ENCODE measurements at places on chromosomes 5 and 9.

DNA sequence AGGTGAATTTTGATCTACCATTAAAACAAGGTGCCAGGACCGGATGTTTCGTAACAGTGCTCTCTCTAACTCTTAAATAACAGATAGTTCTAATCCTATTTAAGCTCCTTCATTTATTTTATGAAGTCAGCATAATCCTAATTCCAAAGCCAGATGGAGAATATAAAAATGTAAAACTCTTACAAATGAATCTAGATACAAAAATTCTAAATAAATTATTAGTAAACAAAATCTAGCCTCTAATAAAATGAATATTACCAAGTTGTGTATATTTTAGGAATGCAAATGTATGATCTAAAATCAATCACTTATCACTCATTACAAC lies 32.4 kb upstream of the IL33 start:
- DNase-seq, result no peak

- DNase-seq, result no peak
Measured at GRCh38 chr5:124990723-124991122, 244.3 kb upstream of the ZNF608 start.

DNA sequence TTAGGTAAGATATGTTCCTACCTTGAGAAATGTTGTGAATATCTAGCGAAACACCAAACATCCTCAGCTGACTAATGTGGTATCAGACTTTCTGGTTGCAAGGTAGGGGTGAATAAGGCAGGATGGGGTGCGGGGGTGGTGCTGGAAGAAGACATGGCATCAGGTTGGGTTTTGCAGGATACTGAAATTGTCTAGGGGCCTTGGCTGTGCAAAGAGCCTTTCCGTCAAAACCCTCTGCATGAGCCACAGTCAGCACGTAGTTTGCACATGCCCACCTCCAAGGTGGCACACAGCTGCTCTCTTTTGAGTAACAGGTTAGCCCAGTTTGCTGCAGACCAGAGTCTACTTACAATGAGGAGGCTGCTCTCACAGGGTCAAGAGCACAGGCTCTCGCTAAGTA lies 42.0 kb downstream of the SFXN1 start:
- no peak for DNase-seq

DNA sequence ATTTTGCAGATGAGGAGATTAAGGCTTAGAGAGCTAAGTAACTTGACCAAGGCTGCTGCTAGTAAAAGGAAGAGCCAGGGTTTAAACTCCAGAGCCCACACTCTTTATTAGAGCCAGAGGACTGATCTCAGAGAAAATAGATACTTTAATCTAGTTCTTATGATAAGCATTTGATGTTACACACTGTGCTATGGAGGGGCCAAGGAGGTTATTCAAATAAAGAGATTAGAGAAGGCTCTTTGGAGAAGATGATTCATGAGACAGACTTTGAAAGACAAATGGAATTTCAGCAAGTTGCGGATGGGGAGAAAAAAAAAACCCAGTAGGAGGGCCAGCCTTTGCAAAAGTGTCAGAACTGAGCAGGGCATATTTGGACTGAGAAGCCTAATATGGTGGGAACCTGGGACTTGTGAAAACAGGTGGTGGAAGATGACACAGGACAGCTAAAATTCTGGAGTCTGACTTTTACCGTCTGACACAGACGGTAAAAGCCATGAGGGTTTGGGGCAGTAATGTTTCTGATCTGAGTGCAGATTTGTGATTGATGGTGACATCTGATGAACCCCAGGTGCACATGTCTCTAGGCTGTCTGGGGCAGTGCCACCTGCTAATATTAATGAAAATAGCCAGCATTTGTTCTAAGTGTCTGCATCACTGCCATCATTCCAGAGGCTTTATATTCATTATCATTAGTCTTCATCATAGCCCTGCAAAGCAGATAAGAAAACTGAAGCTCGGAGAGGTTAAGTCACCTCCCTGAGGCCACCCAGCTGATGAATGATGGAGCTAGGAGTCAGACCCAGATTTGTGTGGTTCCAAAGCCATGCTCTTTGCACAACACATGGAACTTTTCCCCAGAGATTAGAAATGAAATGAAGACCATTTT lies 65.3 kb upstream of the CXCL14 start:
- DNase-seq, result no peak

DNA sequence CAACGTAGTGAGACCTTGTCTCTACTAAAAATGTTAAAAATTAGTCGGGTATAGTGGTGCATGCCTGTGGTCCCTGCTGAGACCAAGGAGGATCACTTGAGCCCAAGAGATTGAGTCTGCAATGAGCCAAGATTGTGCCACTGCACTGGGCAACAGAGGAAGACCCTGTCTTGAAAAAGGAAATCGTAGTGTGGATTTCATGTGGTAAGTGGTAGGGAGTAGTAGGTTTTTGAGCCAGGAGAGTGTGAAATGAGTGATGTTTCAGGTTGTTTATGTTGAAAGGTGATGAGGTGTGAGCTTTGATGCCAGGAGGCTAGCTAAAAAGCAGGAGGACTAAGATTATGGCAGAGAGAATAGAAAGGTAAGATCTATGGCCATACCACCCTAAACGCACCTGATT lies 5.9 kb downstream of the MATR3 start:
- DNase-seq, result no peak

DNA sequence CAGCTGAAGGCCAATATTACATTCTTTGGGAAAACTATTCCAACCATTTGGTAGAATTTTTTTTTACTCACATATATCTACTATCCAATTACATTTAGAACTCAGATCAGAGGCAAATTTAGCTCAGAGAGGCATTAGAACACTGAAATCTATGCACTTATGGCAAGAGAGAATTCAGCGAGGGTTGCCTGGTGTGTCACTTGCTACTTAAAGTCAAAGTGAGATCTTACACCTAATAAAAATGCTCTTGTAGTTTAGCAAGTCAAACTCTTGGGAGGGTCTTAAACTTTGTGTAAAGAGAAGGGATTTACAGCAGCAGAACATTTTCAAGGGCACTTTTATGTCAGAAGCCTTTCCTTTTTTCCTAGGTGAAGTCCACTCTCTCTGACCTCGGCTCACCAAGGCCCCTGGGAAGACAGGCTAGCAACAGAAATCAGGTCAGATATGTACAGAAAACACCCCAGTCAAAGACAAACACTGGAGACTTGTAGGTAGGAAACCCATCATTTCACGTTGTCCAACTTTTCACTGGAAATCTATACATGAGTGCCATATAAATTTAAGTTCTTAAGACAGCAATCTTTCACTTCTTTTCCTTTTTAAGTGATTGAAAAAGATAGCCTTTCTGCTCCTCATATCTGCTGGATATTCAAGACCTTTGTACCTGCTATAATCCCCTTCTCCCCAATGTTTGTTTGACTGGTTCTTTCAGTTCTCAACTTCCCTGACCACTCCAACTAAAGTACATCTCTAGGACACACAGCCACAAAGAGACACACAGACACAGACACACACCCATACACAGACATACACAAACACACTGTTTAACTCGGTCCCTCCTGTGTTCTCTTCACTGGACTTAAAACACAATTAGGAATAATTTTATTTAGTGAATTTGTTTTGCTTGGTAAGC lies 635.8 kb downstream of the PDE4D start:
- DNase-seq, result no peak

DNA sequence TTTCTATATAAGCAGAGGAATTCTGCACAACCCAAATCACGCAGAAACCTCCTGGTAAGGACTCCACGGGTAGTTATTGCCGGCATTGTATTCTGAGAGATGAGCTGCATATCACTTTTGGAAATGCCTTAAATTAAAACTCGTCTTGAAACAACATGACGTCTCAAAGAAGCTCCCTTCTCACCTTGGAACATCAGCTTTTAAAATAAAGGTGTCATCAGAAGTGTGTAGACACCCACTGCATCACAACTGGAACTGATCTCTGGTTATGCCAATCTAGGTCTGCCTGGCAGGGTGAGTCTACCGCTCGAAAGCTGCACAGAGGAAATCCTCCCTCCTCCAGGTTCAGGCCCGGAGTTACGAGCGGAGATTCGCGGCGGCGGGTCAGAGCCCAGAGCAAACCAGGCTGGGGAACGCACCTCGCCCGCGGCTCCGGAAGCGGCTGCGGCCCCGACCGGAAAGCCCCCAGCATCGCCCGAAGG lies 974 bp upstream of the SLC12A2 start:
- DNase-seq, result no peak

DNA sequence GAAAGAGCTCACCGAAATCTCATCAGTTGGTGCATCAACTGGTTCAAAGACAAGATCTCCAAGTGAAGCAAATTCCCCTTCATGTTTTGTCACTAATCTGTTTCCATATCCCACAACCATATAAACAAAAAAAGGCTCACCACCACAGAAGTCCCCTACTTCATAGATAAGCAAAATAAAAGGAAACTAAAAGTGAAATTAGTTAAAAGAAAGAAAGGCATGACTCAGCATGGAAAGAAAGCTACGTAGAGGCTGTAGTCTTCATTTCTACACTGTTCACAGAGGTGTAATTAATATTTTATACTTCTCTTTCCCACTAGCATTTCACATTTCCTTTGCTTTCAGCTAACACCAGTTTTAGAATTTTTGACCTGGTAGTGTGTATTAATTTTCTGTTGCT lies 208.0 kb downstream of the CYLC2 start:
- no peak for DNase-seq

DNA sequence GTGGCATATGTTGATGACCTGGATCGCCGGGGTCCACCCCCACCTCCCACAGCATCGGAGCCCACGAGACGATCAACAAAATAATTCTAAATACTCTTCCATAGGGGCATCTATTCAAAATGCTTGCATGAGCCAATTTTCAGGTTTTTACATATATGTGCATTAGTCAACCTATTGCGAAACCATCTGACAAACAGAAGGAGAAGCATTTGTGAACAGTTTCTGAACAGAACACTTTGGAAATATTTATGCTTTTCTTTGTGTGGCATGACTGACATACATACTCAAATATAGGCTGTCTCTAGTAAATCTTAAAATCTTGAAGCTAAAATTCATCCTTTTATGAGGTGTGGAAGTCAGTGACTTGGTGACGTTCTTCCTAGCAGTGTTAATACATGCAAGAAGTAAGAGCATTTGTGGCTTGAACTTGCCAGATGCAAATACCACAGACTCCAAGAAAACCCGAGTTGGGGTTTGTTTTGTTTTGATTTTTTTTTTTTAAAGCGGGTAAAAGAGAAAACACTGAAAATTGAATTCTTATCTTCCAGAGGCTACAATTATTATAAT lies 5.3 kb downstream of the GPR151 start:
- no peak for DNase-seq

- DNase-seq, result no peak
Measured at GRCh38 chr9:27861887-27862286, 288.6 kb upstream of the C9orf72 start.

GRCh38 chr9:31412081-31412480 lies 972.4 kb upstream of the ACO1 start:
- no peak for DNase-seq

- no peak for DNase-seq
Measured at GRCh38 chr5:50886657-50887345, 220.4 kb downstream of the PARP8 start.

GRCh38 chr9:86684148-86684547 lies 263.2 kb downstream of the GAS1 start:
- DNase-seq, result no peak

DNA sequence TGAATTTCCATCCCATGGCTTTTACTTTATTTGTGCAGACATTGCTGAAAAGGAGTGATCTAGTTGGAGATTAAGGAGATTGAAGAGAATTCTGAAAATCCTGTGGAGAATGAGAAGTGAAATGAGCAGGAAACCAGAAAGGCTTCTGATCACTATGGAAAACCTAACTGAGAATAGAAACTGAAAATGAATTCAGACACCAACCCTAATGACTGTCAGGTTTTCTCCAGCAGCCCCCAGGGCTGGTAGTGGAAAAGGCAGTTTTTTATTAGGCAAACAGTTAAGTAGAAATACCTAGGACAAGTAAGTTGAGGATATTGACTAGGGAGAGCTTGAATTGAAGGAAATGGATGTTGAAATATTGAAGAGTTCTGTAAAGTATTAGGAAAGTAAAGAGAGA lies 14.7 kb upstream of the ARRDC3 start:
- no peak for DNase-seq

- no peak for DNase-seq
Measured at GRCh38 chr5:119129770-119130169, 58.9 kb downstream of the DMXL1 start.

GRCh38 chr9:136197084-136197875 lies 7.6 kb downstream of the LHX3 start:
- DNase-seq, result no peak

GRCh38 chr5:45687701-45688100 lies 8.5 kb downstream of the HCN1 start:
- DNase-seq, result no peak

- DNase-seq, result no peak
Measured at GRCh38 chr5:129935626-129936025, 31.4 kb downstream of the CHSY3 start.

- no peak for DNase-seq
Measured at GRCh38 chr5:126849101-126849678, 72.3 kb downstream of the LMNB1 start.

GRCh38 chr9:124617477-124618141 lies 110.4 kb upstream of the NR5A1 start:
- peak; percentile 73 for DNase-seq

- no peak for DNase-seq
Measured at GRCh38 chr5:55071413-55071812, 31.0 kb upstream of the GZMA start.

GRCh38 chr9:135299651-135300345 lies 179.8 kb upstream of the PPP1R26 start:
- no peak for DNase-seq

DNA sequence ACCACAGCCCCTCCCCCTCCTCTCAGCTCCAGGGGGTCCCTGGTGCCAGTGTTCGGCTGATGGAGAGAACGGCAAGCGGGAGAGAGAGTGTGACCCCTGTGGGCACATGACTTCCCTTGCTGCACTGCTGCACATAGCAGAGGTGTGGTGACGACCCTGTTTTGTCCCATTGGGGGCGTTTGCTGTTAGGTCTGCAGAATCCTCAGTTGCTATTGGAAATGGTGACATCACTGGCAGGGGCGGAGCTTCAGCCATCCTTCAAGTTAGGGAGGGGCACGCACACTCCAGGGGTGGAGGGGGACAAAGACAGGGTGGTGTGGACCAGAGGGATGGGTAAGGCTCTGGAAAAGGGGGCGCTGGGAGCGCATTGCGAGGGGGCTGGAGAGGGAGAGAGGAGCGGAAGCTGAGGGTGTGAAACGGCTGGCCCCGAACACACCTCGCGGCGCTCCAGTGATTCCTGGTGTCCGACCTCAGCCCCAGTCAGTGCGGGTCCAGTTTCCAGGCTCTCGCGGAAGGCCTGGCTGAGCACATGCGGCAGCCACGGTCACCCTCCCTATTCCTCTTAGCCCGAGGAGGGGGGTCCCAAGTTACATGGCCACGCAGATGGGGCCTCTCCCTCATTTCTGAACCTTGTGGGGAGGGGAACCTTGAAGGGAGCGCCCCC lies 764 bp upstream of the GRIN1 start:
- no peak for DNase-seq

GRCh38 chr5:9301200-9301599 lies 244.7 kb downstream of the SEMA5A start:
- DNase-seq, result no peak

- no peak for DNase-seq
Measured at GRCh38 chr5:111478266-111478665, 34.1 kb downstream of the STARD4 start.
